ENCODE measurements at places on chromosomes 6 and 20.

- DNase-seq = no peak
Observed at GRCh38 chr6:33742837-33743236, 3.9 kb downstream of the IP6K3 start.

- DNase-seq = no peak
Observed at GRCh38 chr6:116485559-116486184, 24.5 kb downstream of the CALHM6 start.

- no peak for DNase-seq
Observed at GRCh38 chr20:54194724-54195438, 13.0 kb upstream of the PFDN4 start.

DNA sequence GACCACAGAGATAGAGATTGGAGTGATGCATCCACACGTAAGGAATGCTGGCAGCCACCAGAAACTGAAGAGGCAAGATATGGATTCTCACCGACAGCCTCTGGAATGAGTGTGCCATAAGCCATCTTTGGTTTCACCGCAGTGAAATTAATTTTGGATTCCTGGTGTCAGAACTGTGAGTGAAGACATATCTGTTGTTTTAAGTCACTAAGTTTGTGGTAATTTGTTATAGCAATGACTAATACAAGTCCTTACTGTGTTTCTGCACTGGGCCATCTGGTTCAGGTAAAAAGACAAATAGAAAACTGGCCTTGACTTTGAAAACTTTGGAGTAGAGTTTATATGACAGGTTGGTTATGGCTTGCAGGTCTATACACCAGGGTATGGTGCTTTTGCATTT is 261.9 kb downstream of the PHF3 start:
- no peak for DNase-seq

- no peak for DNase-seq
Observed at GRCh38 chr6:21742238-21742660, 148.7 kb downstream of the SOX4 start.

DNA sequence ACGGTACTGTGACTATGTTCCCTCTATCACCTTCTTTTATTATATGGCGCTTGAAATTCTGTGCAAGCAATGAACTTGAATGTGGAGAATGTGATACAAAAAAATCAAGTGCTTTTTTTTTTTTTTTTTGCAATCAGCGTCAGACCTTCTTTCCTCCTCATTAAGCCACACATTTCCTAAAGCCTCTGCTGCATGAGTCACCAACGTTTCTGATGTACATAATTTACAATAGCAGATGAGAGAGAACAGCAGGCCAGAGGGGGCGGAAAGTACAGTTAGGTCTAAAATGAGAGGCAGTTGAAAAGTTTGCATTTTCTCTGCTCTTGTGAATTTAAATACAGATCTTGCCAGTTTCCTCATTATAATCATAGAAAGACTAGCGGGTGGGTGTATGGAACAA is 114.6 kb upstream of the RIPOR2 start:
- peak; percentile 61 for DNase-seq

- no peak for DNase-seq
Observed at GRCh38 chr6:69719602-69720193, 77.1 kb downstream of the LMBRD1 start.
